ENCODE measurements at places on chromosomes 6 and 20.

DNA sequence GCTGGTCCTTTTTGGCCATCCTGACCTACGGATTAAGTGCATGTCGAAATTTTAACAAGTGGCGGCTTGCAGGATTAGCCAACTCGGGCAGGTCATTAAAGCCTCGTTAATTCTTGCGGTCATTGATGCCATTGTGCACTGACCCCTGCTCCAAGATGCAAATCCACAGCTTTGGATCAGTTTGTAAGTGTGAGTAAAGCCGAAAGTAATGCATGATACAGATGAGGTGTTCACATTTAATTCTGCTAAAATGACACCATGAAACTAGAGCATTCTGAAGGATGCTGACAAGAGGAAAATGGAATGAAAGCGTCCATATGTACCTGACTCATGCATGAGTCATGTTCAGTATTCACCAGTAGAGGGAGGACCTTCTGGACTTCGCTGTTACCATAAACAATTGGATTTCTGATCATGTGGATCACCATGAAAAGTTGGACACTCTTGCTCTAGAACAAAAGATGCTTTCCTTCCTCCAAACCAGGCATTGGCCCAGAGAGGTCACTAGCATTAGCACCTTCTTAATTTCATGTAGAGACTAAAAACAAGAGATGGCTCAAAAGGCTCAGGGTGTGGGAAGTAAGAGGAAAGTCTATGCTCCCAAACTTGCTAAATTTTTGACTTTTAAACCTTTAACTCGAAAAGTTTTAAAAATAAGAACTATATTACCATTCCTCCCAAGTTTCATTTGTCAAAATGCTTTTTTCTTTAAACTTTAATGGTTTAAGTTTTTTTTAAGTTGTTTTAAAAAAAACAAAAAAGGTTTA lies 48.0 kb downstream of the MUC22 start:
- no peak for DNase-seq

DNA sequence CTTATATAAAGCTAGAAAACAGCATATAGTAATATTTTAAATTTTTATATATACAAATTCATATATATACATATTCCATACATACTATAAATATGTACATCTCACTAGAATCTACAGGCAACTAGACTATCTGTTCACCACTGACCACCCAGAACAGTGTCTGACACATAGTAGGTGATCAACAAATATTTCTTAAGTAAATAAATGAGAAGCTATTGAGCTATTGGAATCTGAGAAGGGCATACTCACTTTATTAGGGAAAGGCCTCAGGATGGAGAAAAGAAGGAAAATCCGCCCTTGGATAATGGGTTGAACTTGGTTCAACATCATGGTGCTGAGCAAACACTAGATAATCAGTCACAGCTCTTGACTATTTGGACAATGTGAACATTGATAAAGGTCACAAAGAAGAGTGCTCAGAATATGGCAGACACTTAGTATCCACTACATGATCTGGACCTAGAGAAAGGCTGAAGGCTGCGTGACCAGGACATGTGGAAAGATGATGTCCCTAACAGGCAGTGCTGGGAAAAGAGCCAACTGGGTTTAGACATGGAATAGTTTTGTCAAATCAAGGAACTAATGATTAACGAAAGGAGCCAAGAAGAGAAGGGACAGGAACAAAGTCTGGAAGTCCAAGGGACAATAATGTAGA lies 186.1 kb downstream of the TASP1 start:
- DNase-seq, result no peak

DNA sequence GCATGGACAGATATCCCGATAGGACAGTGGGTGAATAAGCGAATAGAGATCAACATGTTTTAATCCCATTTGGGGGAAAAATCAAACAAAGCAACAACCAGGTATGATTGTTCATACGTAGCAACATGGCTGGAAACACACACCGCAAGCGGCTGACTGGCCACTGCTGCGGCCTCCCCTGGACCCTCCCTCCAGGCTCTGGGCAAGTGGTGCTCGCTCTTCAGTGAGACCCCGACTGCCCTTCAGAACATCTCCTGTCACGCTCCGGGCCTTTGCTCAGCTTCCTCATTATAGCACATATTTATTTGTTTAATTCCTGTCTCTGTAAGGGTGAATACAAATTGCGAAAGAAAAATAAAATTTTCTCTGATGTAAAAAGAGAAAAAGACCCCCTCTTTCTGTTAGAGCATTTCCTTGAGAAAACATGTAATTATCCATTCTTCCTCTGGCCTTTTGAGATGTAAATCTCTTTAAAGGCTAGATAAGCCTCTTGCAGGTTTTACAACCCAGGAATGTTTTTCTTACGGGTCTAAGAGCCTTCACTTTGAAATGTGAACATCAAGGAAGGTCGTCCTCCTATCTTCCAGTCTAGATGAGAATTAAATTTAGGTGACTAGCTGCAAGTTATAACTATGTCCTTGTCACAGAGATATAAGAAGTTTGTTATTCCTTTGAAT lies 11.0 kb upstream of the FAM210B start:
- DNase-seq, result no peak

GRCh38 chr6:32154514-32155161 lies 697 bp downstream of the PPT2 start:
- peak; percentile 81 for DNase-seq

GRCh38 chr20:63091901-63092659 lies 85.3 kb upstream of the BHLHE23 start:
- no peak for DNase-seq

GRCh38 chr20:25033924-25034300 lies 24.0 kb downstream of the ACSS1 start:
- DNase-seq, result no peak

GRCh38 chr20:9978397-9979004 lies 56.3 kb upstream of the ANKEF1 start:
- peak; percentile 53 for DNase-seq

DNA sequence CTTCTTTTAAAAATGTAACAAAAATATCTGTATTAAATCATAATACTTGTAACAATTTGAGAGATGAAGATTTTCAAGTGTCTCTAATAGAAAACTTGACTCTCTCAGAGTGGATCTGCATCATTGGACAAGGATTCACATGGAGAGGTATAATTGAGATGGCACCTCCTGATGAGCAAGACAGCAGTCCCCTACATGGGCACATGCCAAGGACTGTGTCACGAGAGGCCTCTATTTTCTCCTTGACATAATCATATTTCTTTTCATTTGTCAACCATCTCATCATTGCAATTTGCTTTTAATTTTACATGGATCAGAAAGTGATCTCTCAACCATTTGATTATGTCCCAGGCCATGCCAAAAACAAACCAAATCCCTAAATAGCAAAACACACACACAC lies 206.8 kb upstream of the THEMIS start:
- no peak for DNase-seq

DNA sequence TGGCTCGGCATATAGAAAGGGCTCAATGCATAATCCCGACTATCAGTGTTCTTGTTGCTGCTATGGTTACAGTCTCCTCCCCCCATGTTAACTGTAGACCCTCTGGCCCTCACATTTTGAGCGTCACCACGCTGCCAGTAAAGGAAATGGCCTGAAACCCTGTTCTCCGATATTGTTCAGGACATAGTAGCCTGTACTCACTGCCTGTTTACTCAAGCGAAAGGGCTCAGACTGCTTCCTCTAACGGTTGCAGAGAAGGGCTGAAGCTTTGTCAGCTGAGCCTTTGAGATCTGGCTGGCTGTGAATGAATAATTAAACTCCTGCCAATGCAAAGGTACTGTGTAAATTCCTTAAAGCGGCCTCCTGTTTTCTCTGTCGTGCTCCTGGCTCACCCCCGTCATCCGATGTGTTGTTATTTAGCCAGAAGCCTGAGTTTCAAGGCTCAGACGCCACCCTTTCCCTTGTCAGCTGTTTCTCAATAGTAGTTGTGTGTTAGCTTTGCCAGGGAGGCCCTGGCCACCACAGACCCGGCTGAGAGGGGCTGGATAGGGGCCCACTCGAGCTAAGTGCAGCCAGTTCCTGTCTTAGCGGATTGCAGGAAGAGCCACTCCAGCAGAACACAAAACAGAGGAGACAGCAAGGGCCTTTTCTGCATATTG lies 31.2 kb upstream of the RALGAPA2 start:
- no peak for DNase-seq
